ENCODE measurements at places on chromosomes 7 and 10.

DNA sequence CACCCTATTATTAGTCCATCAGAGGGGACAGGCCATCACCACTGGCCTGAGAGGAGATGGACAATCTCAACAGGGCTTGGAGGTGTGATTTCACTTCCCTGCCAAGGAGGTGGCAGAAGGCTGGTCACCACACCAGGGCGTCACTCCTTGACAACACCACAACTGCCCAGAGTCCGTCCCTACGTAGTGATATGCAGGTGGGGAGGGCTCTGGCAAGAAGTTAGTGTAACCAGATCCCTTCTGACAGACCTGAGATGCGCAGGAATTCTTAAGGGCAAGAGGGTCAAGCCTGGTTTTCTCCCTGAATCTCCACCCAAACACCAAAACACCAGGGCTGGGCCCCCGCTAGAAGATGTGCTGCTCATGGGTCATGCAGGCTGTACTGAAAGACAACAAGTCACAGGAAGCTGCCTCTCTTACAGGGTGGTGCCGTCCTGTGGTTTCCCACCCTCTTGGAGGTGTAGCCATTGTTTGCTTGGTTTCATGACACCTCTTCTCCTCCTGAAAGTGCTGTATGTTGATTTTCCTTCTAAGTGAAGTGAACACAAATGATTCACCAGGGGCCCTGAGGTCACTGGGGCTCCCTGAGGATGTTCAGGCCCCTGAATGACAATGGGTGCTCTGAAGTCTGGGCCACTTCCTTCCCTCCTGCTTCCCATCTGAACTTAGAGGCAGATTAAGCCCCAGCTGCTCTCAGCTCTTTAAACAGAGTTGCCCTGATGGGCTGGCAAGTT, 27.1 kb downstream of the ATXN7L1 start:
- no peak for DNase-seq

- DNase-seq, result no peak
Measured at GRCh38 chr10:33257439-33258080, 76.9 kb downstream of the NRP1 start.

GRCh38 chr7:131721660-131722059, 165.2 kb upstream of the PODXL start:
- DNase-seq, result no peak

- no peak for DNase-seq
Measured at GRCh38 chr10:6647811-6648526, 67.9 kb upstream of the PRKCQ start.

- no peak for DNase-seq
Measured at GRCh38 chr10:60042914-60043313, 136.6 kb upstream of the CCDC6 start.

DNA sequence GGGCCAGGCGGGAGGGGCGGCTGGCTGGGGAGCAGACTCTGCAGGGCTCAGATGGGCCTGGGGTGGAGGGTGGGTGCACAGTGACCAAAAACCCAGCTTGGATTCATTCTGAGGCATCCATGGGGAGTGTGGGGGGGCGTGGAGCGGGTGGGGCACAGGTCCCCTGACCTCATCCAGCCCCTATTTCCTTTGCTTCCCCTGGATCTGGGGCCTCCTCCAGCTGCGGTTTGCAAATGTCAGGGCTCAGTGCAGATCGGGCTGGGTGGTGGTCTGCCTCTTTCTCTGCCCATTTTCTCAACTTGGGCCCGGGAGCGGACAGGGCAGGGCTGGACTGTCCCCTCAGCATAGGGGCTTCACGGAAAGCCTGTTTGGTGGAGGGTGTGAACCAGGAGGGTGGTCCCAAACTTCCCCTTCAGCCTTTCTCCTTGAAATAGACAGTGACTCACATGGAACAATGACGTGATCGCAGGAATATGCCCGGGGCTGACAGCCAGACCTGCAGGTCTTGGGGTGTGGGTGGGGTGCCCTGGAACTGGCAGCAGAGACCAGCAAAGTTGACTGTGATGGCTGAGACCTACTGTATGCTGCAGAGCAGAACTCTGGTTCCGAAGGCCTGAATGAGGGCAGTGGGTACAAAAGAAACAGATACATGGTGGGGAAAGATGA, 72.9 kb upstream of the PODXL start:
- DNase-seq, result peak; percentile 82

GRCh38 chr7:36526863-36527548, 137.3 kb downstream of the ANLN start:
- peak; percentile 98 for DNase-seq

DNA sequence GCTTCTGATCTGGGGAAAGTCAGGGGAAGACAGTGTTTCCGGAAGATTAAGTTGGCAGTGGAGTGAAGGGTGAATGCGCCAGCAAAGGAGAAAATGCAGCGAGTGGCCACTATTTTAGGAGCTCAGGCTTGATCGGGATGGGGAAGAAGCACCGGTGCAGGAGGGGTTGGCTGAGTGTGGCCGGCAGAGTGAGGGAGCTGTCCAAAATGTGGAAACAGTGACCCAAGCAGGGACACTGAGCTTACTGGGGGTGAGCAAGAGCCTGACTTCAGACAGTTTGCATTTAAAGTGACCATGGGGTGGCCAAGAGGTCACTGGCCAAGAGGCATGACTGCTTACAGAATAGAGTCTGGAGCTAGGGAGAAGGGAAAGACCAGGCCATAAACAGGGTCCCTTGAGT, 79.3 kb downstream of the GOLGA7B start:
- DNase-seq, result no peak

GRCh38 chr10:13528123-13528874, 515 bp downstream of the BEND7 start:
- no peak for DNase-seq

- no peak for DNase-seq
Measured at GRCh38 chr7:108535744-108536143, 9.8 kb upstream of the PNPLA8 start.

DNA sequence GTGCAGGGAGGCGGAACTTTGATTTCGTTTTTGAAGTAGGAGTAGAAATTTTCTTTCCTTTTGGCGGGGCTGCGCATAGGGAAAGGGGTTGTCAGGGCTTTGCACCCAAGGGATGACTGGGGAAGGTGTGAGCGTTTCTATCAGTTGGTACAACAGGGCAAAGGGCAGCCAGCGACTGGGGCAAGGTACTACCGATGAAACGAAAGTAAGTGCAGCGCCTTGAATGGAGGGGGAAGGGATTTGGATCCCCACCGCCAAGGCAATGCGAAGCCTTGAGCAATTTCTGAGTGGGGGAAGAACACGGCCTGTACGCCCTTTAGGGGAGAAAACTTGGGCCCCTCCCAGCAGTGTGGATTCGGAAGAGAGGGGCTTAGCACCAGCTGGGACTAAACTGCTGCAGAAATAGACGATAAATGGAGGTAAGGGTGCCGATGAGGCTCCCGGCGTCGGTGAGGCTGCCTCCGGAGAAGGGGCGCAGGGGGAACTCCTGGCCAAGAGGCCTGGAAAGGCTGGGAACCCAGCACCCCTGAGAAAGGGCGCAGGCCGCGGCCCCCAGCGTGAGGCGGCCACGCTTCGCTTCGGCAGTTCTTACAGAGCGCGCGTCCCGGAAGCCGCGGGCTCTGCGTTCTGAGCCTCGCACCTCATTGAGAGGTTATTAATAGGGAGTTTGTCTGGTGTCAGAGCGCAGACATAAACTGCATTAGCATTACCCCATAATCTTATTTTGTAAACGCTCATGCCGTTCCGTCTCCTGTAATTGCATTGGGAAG, 10.0 kb upstream of the TLX1 start:
- no peak for DNase-seq

DNA sequence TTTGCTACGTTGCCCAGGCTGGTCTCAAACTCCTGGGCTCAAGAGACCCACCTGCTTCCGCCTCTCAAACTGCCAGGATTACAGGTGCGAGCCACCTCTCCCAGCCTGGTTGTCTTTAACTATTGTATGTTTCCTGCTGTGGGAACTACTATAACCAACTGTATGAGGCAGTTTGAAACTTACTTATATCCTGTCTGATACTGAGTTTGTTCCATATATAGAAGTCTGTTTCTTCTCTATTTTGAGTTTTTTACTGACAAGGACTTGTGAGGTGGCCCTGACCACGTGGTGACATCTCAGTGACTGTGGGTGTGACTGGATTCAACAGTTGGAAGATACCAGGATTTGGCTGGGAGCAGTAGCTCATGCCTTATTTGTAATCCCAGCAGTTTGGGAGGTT, 14.2 kb downstream of the FBH1 start:
- no peak for DNase-seq

DNA sequence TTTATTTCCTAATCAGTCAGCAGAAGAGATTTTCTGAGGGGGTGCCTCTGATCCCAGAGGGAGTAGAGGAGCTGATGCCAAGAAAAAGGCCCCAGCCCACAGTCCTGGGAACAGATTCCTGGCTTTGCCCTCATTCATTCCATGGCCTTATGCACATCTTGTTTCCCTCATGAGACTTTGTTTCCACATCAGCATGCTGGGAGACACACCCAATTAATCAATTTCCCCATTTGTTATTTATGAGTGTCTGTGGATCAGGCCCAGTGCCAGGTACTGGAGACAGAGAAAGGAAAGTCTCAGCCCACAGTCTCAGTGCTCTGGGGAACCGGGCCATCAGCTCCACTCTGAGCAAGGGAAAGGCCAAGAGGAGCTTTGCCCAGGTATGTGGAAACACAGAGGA, 496.2 kb upstream of the ZMIZ1 start:
- DNase-seq, result no peak

GRCh38 chr7:90645784-90646183, 49.7 kb downstream of the CDK14 start:
- peak; percentile 41 for DNase-seq

GRCh38 chr10:33743429-33743857, 409.0 kb upstream of the NRP1 start:
- DNase-seq, result no peak

GRCh38 chr10:124616040-124616835, 127.9 kb downstream of the FAM53B start:
- no peak for DNase-seq

GRCh38 chr10:8112230-8112905, 57.9 kb downstream of the GATA3 start:
- no peak for DNase-seq

DNA sequence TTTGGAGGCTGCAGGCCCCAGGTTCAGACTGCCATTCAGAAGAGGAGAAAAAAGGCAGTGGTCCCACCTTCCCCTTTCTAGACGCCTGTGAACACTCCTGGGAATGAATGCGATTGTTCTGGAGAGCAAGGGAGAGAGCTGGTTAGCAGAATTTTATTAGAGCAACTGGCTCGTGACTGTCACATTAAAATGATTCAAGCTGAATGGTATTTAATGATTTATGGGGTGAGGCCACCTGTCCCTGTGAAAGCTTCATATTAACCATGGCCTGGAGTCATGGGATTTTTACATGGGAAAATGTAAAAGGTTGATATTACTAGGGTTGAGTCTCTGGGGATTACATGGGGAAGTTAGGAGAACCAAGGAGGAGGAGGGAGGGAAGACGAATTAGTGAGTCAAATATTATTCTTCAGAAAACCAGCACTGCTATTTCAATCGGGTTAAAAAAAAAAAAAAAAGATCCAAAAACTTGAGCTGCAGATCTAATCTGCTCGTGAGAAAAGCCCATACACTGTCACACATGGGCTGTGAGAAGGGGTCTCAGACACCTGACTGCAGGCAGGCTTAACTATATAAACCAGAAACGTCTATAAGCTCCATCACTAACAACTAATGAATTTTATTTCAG, 8.3 kb downstream of the CXCL12 start:
- DNase-seq, result no peak

DNA sequence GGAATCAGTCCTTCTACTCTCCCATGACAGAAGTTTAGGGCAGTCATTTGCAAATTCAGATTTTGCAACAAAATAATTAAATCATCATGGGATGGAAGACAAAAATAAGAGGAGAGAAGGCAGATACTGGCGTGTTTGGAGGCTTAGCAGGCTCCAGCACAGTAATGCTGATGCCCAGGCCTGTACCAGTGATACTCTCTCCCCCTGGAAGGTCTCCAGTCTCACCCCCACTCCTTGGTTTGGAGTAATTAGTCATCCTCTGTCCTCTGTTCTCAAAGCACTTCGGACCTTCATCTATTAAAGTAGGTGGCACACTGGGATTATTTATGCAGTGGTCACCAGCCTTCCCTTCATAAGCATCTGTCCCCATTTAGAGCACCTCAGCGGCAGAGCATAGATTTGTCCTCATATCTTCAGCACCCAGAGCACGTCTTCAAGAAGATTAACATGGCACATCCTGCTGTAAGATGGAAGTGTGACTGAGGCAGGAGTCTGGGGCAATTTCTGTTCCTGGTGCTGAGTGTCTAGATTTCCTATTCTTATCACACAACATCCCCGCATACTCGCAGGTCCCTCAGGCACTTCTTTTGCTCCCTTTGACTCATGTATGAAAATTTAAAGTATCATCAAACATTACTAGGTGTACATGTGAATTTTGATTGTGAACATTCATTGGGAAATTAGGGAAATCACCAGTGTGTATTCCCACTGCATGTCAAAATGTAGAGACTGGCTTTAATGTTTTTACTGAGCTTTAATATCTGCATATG, 31.3 kb upstream of the TRIL start:
- DNase-seq, result no peak

GRCh38 chr7:1156782-1157535, 3.0 kb downstream of the ZFAND2A start:
- DNase-seq, result peak; percentile 46

GRCh38 chr7:134126146-134126545, 994 bp upstream of the LRGUK start:
- DNase-seq, result no peak

DNA sequence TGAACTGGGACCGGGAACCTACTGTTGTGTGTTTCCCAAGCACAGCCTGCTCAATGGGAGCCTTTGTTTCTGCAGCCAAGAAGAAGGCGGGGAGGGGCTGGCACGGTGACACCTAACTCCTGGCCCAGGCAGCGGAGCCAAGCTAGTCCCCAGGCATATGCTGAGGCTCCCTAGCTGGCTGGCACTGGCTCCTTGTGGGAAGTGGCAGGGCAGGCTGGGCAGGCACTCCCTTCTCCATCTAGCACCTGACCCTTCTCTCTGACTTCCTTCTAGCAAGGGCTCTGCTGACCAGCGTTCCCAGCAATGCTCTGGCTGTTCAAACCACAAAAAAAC, 325.0 kb downstream of the PLXNA4 start:
- DNase-seq, result no peak

GRCh38 chr10:126099366-126099765, 203.0 kb downstream of the FANK1 start:
- no peak for DNase-seq

DNA sequence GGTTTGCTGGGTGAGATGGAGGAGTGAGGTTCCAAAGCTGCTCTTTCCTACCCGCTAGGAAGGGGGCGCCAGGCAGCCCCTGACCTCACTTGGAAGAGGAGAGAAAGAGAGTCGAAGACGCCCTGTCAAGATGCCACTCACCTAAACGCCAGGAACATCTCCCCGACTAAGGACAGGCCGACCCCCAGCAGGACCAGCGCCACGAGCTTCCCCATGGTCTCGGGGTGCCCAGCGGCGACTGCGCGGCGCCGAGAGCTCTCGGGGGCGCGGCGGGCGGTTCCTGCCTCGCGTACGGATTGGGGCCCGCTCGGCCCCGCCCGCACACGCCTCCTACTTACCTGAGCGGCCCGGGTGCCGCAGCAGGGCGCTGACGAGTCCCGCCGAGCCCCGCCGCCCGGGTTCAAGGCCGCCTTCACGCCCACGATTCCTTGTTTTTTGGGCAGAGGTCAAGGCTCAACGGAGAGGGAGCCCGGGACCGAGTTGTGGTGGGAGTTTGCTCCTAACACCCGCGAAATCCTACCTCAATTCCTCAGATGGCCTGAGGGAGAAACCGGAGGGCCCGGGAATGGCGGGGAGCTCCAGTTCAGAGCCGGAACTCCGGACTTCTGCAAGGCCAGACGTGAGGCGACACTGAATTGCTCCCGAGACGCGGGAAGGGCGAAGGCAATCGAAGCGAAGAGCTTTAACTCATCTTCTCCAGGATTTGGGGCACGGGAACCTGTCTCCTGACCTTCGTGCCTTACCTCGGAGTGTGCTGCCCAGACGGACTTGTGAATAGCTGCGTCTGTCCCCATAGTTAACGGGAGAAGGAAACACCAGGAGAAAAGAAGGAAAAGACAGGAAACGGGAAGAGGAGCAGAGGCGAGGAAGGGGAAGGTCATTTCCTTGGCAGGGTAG, at the start of gene PON3:
Gene PON3 (minus strand): TSS at position 240 of the 897 bp plus-strand sequence. CDS start 25 bp downstream, at position 215.
- DNase-seq, result no peak
